Naive B cell (primary cell): ENCODE measurements at places on chromosomes 3 and 15.
A peak's percentile ranks its signal among the peaks of the same experiment; 100 is the strongest.

DNA sequence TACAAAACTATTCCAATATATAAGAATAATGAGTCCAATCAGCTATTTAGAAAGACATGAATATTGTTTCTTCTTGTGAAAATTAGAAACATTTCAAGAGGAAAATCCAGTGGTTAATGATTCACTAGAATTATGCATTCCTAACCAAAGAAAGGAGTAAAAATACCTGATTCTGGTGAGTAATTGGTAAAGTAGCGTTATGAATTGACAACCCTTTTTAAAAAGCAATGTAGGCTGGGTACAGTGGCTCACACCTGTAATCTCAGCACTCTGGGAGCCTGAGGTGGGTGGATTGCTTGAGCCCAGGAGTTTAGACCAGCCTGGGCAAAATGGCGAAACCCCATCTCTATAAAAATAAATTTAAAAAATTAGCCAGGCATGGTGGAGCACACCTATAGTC lies 43.3 kb downstream of the TOPAZ1 start:
- DNase-seq: no peak

DNA sequence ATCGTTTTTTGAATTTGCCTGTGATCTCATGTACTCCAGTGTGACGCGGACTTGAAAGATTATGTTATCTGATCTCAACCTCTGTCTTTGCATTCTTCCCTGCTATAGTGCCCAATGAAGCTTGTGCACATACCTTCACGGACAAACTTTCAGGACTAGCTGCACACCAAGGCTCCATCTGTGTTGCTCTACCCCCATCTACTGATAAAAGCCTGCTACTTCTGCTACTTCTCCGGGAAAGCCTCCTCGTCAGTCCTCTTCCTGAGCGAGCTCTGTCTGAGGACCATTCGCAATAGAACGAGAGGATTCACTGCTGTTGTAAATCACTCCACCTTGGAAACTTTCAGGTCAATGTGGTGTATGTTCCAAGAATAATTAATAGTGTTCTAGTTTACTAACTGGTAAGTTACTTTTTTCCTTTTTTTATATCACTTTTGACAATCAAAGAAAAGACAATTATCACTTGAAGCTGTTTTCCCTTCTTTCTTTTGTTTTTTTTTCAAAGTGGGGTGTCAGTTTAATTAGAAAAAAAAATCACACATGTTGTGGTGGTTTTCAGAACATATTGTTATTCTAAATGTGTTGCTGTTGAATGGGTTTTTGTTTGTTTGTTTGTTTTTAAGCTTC lies 217.6 kb downstream of the ARRDC4 start:
- peak; percentile 40 for DNase-seq

DNA sequence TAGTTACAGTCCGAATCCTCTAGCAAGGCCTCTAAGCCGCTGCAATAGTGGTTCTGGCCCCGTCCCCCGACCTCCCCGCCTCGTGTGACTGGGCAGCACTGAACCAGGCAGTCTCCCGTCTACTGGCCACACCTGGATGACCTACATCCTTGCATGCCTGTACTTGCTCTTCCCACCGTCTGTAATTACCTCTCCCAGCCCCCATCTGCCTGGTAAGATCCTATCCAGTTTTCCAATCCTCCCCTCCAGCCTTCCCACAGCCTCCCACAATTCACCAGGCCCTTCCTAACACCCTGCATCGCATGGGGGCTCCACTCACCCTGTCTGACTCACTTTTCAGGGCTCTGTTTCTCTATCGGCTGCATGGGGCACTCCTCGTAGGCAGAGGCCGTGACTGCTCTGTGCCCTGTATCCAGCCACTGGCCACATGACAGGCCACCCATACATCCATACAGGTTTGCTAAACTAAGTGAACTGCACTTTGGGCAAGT lies 32.8 kb downstream of the XXYLT1 start:
- no peak for DNase-seq

GRCh38 chr3:44000586-44000985 lies 241.1 kb upstream of the TOPAZ1 start:
- no peak for DNase-seq

- DNase-seq: no peak
Observed at GRCh38 chr3:102165367-102165766, 269.4 kb upstream of the ZPLD1 start.

DNA sequence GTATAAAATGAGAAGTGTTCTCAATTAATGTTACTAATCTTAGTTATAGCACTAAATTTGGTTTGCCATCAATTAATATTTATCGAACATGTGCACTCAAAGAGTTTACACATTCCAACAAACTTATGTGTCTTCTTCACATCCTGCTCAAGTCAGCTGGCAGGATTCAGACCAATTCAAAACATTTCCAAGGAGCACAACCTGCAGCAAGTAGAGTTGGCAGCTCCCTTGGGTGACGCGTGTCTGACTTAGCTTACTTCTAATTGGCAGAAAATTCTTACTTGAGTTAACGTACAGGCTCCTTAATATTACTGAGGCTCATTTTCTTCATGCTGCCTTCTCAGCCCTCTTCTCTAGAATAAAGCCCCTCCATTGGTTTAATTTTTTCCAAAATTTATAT lies 110.4 kb upstream of the PFN2 start:
- no peak for DNase-seq

- no peak for DNase-seq
Observed at GRCh38 chr3:46380471-46381221, 9.9 kb downstream of the CCR5 start.

DNA sequence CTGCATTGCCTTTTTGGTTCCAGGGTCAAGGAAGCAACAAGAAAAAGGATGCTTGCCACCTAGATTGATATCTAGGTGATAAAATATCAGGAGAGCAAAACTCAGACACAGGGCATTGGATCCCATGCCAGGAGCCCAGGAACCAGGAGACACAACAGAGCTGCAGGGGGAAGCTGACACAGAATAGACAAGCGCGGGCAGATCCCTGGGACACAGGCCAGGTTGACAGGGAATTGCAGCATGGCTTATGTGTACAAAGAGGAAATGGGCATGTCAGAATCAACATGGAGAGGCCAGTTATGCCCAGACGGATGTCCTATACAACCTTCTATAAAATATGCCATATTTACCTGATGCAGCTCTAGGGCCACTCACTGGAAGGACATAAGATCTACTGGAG lies 84.2 kb downstream of the SEMA6D start:
- no peak for DNase-seq

- no peak for DNase-seq
Observed at GRCh38 chr15:69304182-69304545, 5.5 kb downstream of the PAQR5 start.

GRCh38 chr15:76566276-76566675 lies 229.7 kb downstream of the ISL2 start:
- DNase-seq: no peak

- DNase-seq: no peak
Observed at GRCh38 chr15:63726491-63726890, 107.3 kb downstream of the HERC1 start.
